ENCODE measurements at places on chromosomes 1 and 21. TPM values are rescaled to one million over a fixed set of nuclear protein-coding genes. Genes with fewer than 3 reads are reported as not detected.

Gene PTPRC
- 5.2 TPM for total RNA-seq

Gene CATSPERE
- total RNA-seq = 0.35 TPM

Gene ACTA1
- total RNA-seq = 7,954 TPM

Gene CDA
- total RNA-seq = 3.9 TPM

Gene SYCP1
- total RNA-seq = not detected

Gene C1orf56
- 11.7 TPM for total RNA-seq

Gene SLAMF9
- total RNA-seq = not detected

Gene BEST4
- total RNA-seq = not detected

Gene TMEM52
- 1.1 TPM for total RNA-seq

Gene SEMA6C
- 97.1 TPM for total RNA-seq

Gene POU3F1
- not detected for total RNA-seq

Gene KIAA0040
- 32.8 TPM for total RNA-seq

Gene OR2T29
- not detected for total RNA-seq

Gene PLA2G2F
- total RNA-seq = not detected

Gene ZNF683
- not detected for total RNA-seq

Gene CYP4B1
- total RNA-seq = 3.9 TPM

Gene AJAP1
- 0.07 TPM for total RNA-seq

Gene LMOD1
- 14.1 TPM for total RNA-seq

Gene FALEC
- total RNA-seq = 0.51 TPM

Gene OR2L8
- total RNA-seq = not detected

Gene A3GALT2
- total RNA-seq = not detected

Gene SIK1
- 11.3 TPM for total RNA-seq

Gene OVAAL
- 13.9 TPM for total RNA-seq

Gene CRNN
- total RNA-seq = not detected

Gene SMCP
- total RNA-seq = not detected

Gene OR4F16
- not detected for total RNA-seq

Gene CLDN17
- not detected for total RNA-seq

Gene CD2
- total RNA-seq = 1.4 TPM
